ENCODE measurements at places on chromosomes 3 and 15. TPM values are rescaled to one million over a fixed set of nuclear protein-coding genes. Genes with fewer than 3 reads are reported as not detected.

DNA sequence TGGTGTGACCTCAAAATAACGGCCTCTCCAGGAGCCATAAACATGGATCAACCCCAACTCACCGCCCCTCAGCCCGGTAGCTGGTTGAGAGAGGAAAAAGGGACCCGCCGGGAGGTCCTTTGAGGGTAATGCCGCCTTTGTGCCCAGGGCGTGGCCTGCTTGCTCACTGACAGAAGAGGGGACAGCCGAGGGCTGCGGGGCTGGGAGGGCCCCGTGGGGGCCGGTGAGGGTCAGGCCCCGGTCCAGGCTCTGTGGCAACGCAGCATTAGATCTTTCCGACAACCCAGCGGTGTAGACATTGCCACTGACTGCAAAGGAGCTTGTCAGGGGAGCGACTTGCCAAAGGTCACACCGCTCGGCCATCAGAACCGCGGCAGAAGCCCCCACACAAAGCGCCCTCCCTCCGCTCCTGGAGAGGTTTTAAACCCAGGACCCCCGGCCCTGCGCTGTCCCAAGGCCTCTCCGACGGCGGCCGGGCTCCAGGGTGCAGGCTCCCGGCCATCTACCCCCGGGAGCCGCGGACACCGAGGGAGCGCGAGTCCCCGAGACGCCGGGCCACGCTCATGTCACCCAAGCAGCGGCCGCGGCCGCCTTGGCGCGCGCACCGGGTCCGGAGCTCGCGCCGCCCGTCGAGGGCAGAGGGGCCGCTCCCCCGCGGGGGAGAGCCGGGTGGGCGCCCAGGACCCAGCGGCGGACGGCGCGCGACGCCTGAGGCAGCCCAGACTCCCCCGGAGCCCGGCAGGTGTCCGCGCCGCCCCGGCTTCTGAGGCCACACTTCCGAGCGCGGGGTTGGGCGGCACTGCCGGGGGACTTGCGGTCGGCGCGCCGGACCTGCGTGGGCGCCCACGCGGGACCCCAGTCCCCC lies 975 bp downstream of the PCSK6 start:
- DNase-seq = no peak
- no peaks in the 10 kb centered on the region for H3K36me3 ChIP-seq
- no peaks in the 10 kb centered on the region for H3K27me3 ChIP-seq

DNA sequence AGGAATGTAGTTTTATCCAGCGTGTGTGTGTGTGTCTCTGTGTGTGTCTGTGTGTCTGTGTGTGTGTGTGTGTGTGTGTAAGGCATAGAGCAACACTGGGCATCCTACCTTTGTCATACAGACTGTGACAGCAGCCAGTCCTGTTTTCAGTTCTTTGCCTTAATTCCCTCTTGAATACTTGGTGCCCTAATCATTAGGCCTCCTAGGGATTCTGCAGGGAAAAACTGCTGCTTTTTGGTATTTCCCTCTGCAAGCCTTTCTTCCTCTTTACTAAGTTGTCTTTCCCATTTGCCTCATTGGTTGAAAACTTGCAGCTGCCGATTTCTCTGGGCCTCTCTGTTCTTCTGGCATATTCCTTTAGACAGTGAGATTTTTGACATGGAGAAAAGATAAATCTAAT lies 9.2 kb downstream of the SLC25A36 start:
- H3K4me1 ChIP-seq = peaks cover 10% of the 10 kb centered on the region
- H3K4me3 ChIP-seq = no peak overlapping the region
- no peaks in the 10 kb centered on the region for H3K27me3 ChIP-seq
- no peaks in the 10 kb centered on the region for H3K36me3 ChIP-seq

GRCh38 chr3:32113566-32113965 lies 7.1 kb downstream of the GPD1L start:
- H3K4me1 ChIP-seq = no peaks in the 10 kb centered on the region
- DNase-seq = no peak
- H3K27me3 ChIP-seq = no peaks in the 10 kb centered on the region

- no peaks in the 10 kb centered on the region for H3K36me3 ChIP-seq
- H3K4me1 ChIP-seq = no peaks in the 10 kb centered on the region
- no peaks in the 10 kb centered on the region for H3K27me3 ChIP-seq
- DNase-seq = no peak
These were observed 28.2 kb upstream of the DET1 start for GRCh38 chr15:88574655-88575054.

DNA sequence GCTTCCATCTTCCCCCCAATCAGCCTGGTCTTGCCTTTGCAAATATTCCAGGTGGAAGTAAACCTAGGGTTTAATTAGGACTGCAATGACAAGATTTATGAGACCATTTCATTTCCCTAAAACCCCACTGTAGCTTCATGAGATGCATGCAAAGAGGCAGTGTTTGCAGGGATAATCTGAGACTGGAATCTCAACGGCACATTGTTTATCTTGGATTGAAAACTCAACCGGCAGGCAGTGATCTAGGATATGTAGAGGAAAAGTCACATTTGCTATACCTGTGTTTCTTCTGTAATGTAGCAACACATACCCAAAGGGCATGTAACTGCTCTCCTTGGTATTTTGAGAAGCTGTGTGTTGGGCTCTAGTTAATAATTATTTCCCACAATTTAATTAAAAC lies 18.7 kb upstream of the CLSTN2 start:
- no peak for DNase-seq
- no peaks in the 10 kb centered on the region for H3K36me3 ChIP-seq
- no peaks in the 10 kb centered on the region for H3K27me3 ChIP-seq
- H3K27ac ChIP-seq = no peak overlapping the region

The BFSP2 gene
- total RNA-seq = 0.64 TPM

- no peaks in the 10 kb centered on the region for H3K4me1 ChIP-seq
- DNase-seq = no peak
- H3K27ac ChIP-seq = no peak overlapping the region
- no peaks in the 10 kb centered on the region for H3K36me3 ChIP-seq
These were observed 14.1 kb downstream of the SIDT1 start for GRCh38 chr3:113546414-113546893.

The PIAS1 gene
- total RNA-seq = 26.6 TPM

The ZNF501 gene
- total RNA-seq = 3.0 TPM

GRCh38 chr3:54849360-54849759 lies 78.5 kb downstream of the LRTM1 start:
- H3K4me3 ChIP-seq = no peak overlapping the region
- H3K36me3 ChIP-seq = no peaks in the 10 kb centered on the region
- no peaks in the 10 kb centered on the region for H3K4me1 ChIP-seq
- H3K27ac ChIP-seq = no peak overlapping the region

DNA sequence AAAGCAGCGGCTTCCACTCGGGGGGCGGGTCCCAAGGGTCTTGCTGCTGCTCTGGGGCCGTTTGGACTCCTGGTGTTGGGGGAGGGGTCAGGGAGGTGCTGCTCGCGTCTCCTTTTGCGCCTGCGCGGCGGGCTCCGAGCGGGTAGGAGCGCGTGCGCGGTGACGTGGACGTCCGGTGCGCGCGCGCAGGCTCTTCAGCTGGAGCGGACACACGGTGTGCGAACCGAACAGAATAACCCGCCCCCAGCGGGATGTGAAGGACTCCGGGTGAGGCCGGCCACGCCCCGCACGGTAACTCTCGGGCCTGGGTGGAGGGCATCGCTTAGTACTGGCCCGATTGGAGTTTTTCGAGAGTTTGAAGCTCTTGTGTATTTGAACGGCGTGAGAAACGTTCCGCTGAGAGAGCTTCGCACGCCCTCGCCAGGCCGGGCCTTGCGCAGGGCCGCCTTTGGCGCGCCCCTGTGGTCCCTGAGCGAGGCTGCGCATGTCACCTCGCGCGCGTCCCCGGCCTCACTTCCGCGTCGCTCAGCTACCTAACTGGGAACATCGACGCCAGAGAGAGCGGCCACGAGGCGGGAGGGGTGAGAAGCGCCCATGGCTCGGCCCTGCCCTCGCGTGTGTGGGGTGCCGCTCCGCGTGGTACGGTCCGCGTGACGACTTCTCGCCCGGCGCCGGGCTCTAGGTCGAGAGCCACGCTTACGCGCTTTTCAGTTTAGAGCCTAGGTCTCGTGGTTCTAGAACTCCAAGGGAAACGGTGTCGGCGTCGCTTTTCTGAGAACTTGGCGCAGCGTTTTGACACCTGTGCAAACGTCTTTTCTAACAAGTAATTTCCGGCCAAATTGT lies at the start of gene MGA:
Gene MGA, plus strand, starts transcription at position 171 of the 843 bp plus-strand sequence.
- H3K36me3 ChIP-seq = no peaks in the 10 kb centered on the region
- peak within 1 kb of the TSS; percentile 79 for H3K27ac ChIP-seq
- peak within 1 kb of the TSS; percentile 50 for H3K4me3 ChIP-seq
- peak; percentile 90 for DNase-seq
- H3K4me1 ChIP-seq = no peaks in the 10 kb centered on the region

DNA sequence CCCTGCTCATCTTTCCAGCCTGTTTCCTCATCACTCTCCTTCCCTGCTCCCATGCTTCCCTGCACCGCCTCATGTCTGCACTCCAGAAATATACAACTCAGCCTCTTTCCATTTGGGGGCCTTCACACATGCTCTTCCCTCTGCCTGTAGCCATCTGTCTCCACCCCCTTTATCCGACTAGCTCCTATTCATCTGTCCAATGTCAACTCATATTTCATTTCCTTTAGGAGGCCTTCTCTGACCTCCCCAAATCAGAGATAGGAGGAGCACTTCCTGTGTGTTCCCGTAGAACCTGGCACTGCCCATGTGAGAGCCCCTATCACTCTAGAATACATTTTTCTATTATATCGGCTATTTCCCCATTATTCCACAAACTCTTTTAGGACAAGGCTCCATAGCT lies 10.6 kb downstream of the ATP8B4 start:
- H3K4me3 ChIP-seq = no peak overlapping the region
- no peaks in the 10 kb centered on the region for H3K36me3 ChIP-seq
- no peaks in the 10 kb centered on the region for H3K27me3 ChIP-seq
- peak overlapping the region; percentile 30 for H3K27ac ChIP-seq
- no peaks in the 10 kb centered on the region for H3K4me1 ChIP-seq
- DNase-seq = no peak

DNA sequence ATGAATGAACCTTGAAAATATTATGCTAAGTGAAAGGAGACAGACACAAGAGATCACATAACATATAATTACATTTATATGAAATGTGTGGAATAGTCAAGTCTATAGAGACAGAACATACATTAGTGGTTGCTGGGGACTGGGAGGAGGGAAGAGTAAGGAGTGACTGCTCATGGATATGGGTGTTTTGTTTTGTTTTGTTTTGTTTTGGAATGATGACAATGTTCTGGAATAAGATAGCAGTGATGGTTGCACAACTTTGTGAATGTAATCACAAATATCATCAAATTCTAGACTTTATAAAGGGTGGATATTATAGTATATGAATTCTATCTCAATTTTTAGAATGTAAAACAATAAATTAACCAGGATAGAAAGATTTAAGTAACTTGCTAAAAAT lies 57.4 kb upstream of the PHLDB2 start:
- no peaks in the 10 kb centered on the region for H3K36me3 ChIP-seq
- H3K27ac ChIP-seq = peak overlapping the region; percentile 7
- no peak overlapping the region for H3K4me3 ChIP-seq
- H3K4me1 ChIP-seq = no peaks in the 10 kb centered on the region
- no peaks in the 10 kb centered on the region for H3K27me3 ChIP-seq

DNA sequence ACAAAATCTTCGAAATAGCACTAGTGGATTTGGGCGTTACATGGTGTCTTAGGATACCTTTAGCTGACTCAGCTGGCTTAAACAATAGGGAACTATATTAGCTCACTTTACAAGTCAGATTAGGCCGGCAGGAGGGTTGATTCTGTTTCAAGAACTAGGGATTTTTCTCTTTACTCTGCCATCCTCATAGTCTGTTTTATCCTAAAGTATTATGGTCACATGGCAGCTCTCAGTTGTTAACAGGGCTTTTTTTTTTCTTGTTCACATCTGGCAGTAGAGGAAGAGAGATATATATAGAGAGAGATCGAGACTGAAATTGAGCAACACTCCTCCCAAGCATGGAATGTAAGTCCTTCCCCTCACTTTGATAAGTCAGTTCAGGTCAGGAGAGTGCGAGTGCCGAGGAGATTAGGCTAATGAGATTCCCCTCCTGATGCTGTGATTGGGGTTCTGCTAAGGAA lies 32.9 kb downstream of the CHP1 start:
- H3K4me3 ChIP-seq = no peak overlapping the region
- H3K27ac ChIP-seq = no peak overlapping the region
- peaks cover 10% of the 10 kb centered on the region for H3K36me3 ChIP-seq
- no peak for DNase-seq

DNA sequence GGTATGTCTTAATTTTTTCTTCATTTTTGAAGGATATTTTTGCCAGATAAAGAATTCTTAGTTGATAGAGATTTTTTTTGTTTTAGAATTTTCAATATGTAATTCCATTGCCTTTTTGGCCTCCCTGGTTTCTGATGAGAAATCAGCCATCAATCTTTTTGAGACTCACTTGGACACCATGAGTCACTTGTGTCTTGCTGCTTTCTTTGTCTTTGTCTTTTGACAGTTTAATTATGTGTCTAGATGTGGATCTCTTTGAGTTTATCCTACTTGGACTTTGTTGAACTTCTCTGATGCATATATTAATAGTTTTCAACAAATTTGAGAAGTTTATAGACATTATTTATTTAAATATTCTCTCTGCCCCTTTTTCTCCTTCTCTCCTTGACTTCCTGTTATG lies 34.7 kb upstream of the AQP9 start:
- H3K36me3 ChIP-seq = no peaks in the 10 kb centered on the region
- H3K4me3 ChIP-seq = no peak overlapping the region
- H3K4me1 ChIP-seq = no peaks in the 10 kb centered on the region
- H3K27me3 ChIP-seq = no peaks in the 10 kb centered on the region
- H3K27ac ChIP-seq = no peak overlapping the region

The CATSPER2 gene
- total RNA-seq = 9.2 TPM

DNA sequence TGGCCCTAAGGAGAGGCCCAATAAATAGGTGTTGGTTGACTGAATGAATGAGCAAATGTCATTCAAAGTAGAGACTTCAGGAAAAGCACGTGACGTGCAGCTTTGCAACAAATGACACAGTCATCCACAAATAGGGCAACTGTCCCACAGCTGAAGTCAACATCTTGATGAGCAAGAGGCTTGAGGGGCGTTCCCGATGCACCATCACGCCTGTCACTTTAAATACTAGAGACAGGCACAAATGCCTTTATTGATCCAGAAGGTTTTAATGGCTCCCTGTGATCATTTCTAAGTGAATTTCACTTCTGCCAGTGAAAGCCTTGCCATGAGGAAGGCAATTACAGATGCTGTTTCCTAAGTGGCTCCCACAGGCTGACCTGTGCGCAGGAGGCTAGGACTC lies 43.6 kb downstream of the ABTB1 start:
- no peak for DNase-seq
- H3K4me1 ChIP-seq = no peaks in the 10 kb centered on the region
- no peaks in the 10 kb centered on the region for H3K36me3 ChIP-seq
- H3K27ac ChIP-seq = no peak overlapping the region
- no peak overlapping the region for H3K4me3 ChIP-seq

DNA sequence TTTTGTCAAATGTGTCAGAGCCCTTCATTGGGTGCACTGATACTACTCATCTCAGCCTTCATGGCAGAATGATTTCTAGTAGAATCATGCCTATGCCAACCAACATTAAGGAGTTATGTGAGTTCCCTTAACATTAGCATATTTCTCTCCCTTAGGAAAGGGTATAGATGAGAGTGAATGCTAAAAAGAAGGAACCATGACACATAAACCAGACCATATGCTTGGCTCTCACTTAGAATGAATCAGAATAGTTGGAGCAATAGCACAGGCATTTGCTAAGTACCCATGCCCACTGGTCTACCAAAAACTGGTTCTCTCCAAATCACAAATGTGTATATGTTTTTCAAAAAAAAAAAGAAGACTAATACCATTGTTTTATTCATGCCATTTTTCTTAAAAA lies 51.1 kb downstream of the STRIT1 start:
- no peak for DNase-seq
- no peak overlapping the region for H3K27ac ChIP-seq
- H3K4me1 ChIP-seq = no peaks in the 10 kb centered on the region
- H3K27me3 ChIP-seq = no peaks in the 10 kb centered on the region
- H3K36me3 ChIP-seq = no peaks in the 10 kb centered on the region
- H3K4me3 ChIP-seq = no peak overlapping the region

GRCh38 chr15:56732135-56732885 lies 999 bp downstream of the ZNF280D start:
- peak overlapping the region; percentile 94 for H3K27ac ChIP-seq
- no peaks in the 10 kb centered on the region for H3K4me1 ChIP-seq
- H3K27me3 ChIP-seq = no peaks in the 10 kb centered on the region
- DNase-seq = peak; percentile 27
- peak overlapping the region; percentile 61 for H3K4me3 ChIP-seq
- no peaks in the 10 kb centered on the region for H3K36me3 ChIP-seq
